ENCODE measurements at places on chromosomes 16 and 17. TPM values are rescaled to one million over a fixed set of nuclear protein-coding genes. Genes with fewer than 3 reads are reported as not detected.

ACBD4 gene
- total RNA-seq, result 11.5 TPM

GPR179 gene
- total RNA-seq, result 0.06 TPM

TERB1 gene
- total RNA-seq, result not detected

CD300E gene
- 1.1 TPM for total RNA-seq
